ENCODE measurements at places on chromosomes 7 and 10.

- no peak for DNase-seq
Observed at GRCh38 chr10:43698156-43698555, 49.5 kb upstream of the ZNF32 start.

GRCh38 chr7:102849079-102849478, 63.7 kb upstream of the LRRC17 start:
- no peak for DNase-seq

- no peak for DNase-seq
Observed at GRCh38 chr10:28091913-28092312, 93.0 kb upstream of the ODAD2 start.

DNA sequence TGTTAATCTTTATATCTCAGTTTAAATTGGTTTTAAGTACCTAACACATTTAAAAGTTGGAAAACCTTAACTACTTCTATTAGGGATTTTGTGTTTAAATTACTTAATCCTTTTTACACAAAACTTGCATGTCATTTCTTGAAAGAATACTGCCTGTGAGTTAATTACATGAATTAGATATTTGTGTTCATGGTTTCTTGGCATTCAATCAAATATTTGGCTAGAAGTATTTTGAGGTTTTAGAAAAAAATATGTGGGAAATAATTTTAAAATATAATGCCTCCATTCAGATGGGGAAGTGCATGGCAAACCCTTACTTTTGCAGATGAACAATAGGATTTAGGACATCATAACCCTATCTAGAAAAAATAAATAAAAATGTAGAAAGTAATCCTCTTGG, 186.5 kb upstream of the SEMA3E start:
- DNase-seq: no peak

DNA sequence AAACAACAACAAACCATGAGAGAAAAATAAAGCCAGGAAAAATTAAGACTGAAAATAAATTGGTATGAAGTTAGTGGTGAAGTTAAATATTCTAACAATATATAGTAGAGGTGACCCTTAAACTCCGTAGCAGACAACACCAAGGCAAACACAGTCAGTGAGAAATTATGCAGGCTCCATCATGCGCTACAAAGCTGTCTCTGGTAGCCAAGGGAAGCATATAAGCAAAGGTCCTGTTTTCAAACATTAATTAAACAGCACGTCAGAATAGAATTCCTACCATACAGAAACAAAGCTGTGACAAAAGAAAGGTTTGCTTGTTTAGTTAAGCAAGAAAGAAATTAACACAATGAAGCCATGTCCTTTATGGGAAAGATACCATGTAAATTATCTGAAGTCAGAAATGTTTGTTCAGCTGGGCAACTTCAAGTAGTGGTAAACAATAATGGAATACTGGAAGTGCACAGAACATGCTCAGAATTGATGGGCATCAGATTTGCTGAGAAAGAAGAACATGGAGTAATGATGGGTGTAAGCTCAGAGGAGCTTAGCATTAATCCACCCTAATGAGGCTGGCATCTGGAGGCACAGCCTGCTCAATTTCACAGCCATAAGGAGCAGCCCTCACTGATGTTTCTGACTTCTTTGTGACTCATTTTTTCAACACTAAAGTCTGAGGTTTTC, 75.7 kb downstream of the IGF2BP3 start:
- DNase-seq: no peak

GRCh38 chr7:32164341-32164996, 94.3 kb upstream of the PDE1C start:
- no peak for DNase-seq

DNA sequence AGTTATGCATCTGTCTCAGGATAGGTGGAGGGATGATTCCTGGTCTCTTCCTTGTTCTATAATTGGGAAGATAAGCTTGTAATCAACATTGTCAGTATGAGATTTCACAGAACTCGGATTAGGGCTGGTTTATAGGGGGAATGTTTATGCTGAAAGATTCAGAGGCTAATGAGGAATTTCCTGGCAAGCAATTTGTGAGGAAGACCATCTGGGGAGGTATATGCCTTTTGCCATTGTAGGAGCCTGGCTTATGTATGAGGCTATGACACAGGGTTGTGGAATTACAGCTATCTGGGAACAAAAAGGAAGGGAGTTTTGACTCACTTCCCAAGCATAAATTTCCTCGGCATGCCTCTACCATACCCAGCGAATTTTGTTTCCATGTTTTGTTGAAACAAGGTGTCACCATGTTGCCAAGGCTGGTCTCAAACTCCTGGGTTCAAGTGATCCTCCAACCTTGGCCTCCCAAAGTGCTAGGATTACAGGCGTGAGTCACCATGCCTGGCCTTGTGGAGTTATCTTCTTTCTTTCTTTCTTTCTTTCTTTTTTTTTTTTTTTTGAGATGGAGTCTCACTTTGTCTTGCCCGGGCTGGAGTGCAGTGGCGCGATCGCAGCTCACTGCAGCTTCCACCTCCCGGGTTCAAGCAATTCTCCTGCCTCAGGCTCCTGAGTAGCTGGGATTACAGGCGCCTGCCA, 1.6 kb upstream of the COPS6 start:
- DNase-seq: no peak

DNA sequence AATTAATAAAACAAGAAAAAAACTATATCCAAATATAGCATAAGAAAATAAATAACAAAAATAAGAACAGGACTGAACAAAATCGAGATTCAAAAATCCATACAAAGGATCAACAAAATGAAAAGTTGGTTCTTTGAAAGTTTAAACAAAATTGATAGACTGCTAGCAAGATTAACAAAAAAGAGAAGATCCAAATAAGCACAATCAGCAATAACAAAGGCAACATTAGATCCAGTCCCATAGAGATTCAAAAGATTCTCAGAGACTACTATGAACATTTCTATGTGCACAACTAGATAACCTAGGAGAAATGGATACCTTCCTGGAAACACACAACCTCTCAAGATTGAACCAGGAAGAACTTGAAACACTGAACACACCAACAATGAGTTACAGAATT, 534.6 kb downstream of the PCDH15 start:
- DNase-seq: no peak

Measured in suppressor macrophage (primary cell).